ENCODE measurements at places on chromosomes 16 and 17. TPM values are rescaled to one million over a fixed set of nuclear protein-coding genes. Genes with fewer than 3 reads are reported as not detected.

TPSAB1 gene
- not detected for total RNA-seq

APOBR gene
- 0.13 TPM for total RNA-seq

PRSS53 gene
- 3.4 TPM for total RNA-seq

TRIM16 gene
- total RNA-seq = 31.7 TPM

LGALS9C gene
- not detected for total RNA-seq

TMEM231 gene
- 9.0 TPM for total RNA-seq

KCNJ18 gene
- total RNA-seq = not detected

ULK2 gene
- total RNA-seq = 22.8 TPM

CACNG1 gene
- 0.13 TPM for total RNA-seq

RTN4RL1 gene
- total RNA-seq = 0.80 TPM

ABCC6 gene
- 2.9 TPM for total RNA-seq

TMED6 gene
- total RNA-seq = 0.36 TPM

RHBDL3 gene
- total RNA-seq = 3.2 TPM

RNF112 gene
- total RNA-seq = 0.10 TPM

RNF222 gene
- total RNA-seq = not detected

HAP1 gene
- 11.6 TPM for total RNA-seq

C16orf74 gene
- 1.5 TPM for total RNA-seq

SPATA20 gene
- 82.2 TPM for total RNA-seq

TBC1D28 gene
- not detected for total RNA-seq

CCDC78 gene
- total RNA-seq = 18.2 TPM

MPP2 gene
- total RNA-seq = 3.5 TPM

CPHXL2 gene
- total RNA-seq = not detected

FBXL16 gene
- total RNA-seq = 28.0 TPM

USH1G gene
- total RNA-seq = not detected

SLC38A8 gene
- not detected for total RNA-seq

WFIKKN2 gene
- total RNA-seq = 0.05 TPM

TSNAXIP1 gene
- 1.6 TPM for total RNA-seq

SLC12A3 gene
- total RNA-seq = 0.15 TPM

C17orf67 gene
- 3.4 TPM for total RNA-seq

SLC5A2 gene
- total RNA-seq = 0.15 TPM

C17orf113 gene
- 0.74 TPM for total RNA-seq

SMYD4 gene
- 17.1 TPM for total RNA-seq

GRAPL gene
- total RNA-seq = 0.31 TPM

PYY gene
- not detected for total RNA-seq

C16orf86 gene
- 0.80 TPM for total RNA-seq

TNP2 gene
- not detected for total RNA-seq
